HL-60 (cell line): ENCODE measurements at places on chromosomes 11 and 22.

GRCh38 chr11:118996926-118997626 is 862 bp upstream of the CENATAC start:
- peak; percentile 67 for DNase-seq

DNA sequence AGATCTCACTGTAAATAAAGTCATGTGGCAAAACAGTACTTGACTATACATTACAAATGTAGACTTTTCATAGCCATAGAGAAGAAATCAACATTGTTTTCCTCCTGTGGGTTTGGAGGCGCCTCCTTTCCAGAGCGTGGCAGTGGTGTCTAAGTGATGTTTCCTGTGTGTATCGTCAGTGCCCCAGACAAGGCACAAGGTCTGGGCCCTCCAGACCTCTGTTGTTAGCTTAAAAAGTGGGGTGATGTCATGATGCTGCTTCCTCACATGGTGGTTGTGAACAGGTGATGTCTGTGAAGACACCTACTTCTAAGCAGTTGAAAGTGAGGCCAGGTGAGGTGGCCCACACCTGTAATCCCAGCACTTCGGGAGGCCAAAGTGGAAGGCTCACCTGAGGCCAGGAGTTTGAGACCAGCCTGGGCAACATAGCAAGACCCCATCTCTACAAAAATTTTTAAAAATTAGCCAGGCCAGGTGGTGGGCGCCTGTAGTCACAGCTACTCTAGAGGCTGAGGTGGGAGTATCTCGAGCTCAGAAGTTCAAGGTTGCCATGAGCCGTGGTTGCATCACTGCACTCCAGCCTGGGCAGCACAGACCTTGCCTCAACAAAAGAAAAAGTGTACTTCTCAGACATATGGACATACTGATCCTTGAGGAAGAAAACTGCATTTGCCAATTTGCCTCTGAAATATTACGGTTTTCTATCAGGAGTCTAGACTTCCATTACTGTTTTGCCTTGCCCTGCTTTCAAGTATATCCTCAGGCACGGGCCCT is 15.7 kb downstream of the NUP50 start:
- no peak for DNase-seq

DNA sequence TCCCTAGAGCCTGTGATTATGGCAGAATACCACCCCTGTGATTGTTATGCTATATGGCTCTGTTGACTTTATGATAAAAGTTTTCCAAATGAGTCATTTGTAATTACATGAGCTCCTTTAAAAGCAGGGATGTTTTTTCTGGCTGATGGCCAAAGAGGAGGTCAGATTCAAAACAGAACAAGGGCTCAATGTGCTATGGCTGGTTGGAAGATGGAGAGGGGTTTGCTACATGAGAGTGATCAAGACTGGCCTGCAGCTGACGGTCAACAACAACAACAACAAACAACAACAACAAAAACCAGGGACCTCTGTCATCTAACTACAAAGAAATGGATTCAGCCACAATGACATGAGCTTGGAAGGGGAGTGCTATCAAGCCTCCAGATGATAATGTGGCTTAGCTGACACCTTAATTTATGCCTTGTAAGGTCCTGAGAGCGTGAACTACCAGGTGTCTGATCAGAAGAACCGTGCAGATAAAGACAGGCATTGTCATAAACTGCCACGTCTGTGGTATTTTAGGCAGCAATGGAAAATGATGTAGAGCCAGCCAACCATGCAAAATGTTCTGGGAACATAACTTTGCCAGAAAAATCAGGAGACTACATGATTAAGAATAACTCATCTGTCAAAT is 47.2 kb downstream of the PIWIL3 start:
- DNase-seq: no peak

DNA sequence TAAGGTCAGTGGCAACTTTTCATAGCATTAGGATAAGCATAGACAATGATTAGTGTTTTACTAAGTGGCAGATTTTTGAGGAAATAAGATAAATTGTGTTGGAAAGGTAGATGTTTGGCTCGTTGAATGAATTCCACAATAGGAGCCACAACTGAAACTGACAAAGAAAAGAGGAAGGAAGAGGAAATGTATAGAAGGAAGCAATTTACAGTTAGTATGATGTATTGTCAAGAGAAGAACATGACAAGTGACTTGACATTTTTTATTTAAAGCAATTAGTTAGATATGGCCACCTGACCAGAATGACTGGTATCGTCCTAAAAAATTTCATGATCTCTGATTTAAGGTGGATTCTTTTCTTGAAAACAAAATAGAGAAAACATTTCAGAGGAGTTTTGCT is 3.1 kb upstream of the RAG2 start:
- DNase-seq: no peak

DNA sequence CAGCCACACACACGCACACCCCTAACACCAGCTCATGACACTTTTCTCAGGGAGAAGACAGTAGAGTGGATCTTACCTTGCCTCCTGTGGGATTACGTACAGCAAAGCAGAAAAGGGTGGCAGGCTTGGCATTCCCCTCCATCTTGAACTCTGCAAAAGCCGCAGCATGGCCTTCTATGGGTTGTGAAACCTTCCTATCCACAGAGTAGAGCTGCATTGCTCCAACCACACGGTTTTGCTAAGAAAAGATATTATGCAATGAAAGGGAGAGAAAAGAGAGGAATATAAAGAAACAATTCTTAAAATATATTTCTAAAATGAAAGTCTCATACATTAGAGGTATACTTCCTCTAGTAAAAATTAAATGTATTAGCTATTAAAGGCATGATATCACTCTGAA is 48.8 kb downstream of the CLTCL1 start:
- DNase-seq: peak; percentile 79

- no peak for DNase-seq
Measured at GRCh38 chr11:38304926-38305325, 1706.9 kb upstream of the RAG2 start.

GRCh38 chr11:7072401-7073028 is 16.3 kb upstream of the RBMXL2 start:
- no peak for DNase-seq

GRCh38 chr11:118229274-118229847 is 4.5 kb upstream of the JAML start:
- no peak for DNase-seq

DNA sequence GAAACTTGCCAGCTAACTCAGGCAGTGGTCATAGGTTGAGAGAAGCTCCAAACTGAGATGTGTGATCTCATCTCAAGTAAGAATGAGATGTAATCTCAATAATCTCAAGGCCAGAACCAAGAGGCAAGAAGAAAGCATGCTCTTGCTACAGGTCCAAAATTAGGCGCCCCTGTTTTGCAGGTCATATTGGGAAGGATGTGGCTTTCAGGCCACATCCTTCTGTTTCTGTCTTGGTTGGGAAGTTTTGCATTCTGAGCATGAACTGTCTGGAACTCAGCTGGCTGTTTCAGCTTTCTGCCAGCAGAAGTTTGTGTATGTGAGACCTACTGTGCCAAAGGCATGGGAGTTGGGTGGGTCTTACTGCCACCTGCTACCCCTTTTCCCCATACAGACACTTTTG is 67.5 kb upstream of the MS4A8 start:
- no peak for DNase-seq

DNA sequence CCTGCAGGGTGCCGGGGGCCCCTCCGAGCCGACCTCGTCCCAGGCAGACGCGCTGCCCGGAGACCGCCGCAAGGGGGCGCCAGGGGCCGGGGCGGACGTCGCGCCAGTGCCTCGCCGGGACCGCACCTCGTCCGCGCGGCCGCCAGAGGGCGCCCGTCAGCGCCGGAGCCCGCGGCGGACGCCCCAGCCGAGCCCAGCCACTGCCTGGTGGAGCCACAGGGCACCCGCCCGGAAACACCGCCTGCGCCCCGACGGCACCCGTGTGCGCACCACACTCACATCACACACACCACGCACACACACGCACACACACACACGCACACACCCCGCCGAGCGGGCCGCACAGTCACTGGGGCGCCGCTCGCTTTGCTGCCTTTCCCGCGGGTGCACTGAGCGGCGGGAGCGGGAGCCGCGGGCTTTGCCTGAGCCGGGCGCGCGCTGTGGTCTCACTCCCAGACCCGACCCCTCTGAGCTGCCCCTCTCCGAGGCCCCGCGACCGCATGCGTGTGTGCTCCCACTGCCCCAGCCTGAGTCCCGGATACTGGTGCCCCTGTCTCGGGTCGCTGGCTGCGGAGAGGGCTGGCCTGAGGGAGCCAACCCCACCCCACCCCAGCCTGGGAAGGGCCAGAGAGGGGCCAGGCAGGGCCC is 449.3 kb downstream of the OPCML start:
- DNase-seq: peak; percentile 30

DNA sequence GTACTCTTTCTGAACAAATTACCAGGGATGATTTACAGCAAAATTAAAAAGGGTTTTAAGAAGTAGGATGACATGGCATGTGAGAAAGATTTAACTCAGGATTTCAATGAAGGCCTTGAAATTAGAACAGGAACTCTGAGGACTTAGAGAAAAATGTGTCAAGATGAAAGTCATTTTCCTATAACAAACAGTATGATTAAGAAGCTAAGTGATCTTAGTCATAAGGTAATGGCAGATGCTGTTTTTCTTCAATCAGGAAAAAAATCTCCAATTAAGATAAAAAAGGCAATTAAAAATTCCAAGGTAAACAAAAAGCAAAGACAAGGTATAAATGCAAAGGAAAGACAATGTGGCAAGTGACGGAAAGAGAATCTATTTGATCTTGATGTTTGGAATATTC is 73.5 kb downstream of the GAB2 start:
- no peak for DNase-seq

- peak; percentile 85 for DNase-seq
Measured at GRCh38 chr11:93197380-93198214, at the start of gene SLC36A4. TSS of gene SLC36A4 (minus strand) at chr11:93197991. CDS start at chr11:93197832, 159 bp downstream.

DNA sequence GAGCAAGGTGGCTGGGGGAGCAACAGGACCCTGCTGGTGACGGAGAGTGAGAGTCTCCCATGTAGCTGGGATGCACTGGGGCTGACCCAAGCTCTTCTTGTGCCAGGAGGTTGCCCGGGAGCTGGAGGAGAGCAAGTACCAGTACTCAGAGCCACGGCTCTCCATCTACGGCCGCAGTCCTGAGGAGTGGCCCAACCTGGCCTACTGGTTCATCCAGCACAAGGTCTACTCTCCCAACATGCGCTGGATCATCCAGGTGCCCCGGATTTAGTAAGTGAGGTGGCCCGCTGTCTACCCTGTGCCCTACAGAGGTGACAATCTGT is 40.4 kb downstream of the AMPD3 start:
- no peak for DNase-seq

- DNase-seq: no peak
Measured at GRCh38 chr11:102276783-102277182, 40.5 kb upstream of the BIRC3 start.

GRCh38 chr11:83192606-83193245 is 786 bp upstream of the ANKRD42 start:
- DNase-seq: no peak

GRCh38 chr11:133579165-133580031 is 47.1 kb upstream of the OPCML start:
- DNase-seq: no peak

- no peak for DNase-seq
Measured at GRCh38 chr11:99271527-99271926, 250.8 kb downstream of the CNTN5 start.

DNA sequence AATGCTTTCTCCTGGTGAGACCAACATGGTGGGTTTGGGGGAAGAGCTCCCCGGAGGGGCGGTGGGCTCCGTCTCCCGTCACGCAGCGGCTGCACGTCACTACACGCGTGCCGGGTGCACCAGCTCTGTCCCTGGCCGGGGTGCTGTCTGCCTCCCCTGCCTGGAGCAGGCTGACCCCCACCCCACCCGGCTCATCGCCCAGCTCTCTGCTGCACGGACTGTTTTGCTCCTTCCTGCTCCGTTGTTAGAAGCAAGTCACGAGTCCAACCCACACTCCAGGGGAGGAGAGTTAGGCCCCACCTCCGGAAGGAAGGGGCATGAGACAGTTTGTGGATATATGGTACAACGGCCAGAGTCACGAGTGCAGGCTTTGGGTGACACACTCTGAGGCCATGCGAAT is 364.9 kb downstream of the BRD1 start:
- no peak for DNase-seq

DNA sequence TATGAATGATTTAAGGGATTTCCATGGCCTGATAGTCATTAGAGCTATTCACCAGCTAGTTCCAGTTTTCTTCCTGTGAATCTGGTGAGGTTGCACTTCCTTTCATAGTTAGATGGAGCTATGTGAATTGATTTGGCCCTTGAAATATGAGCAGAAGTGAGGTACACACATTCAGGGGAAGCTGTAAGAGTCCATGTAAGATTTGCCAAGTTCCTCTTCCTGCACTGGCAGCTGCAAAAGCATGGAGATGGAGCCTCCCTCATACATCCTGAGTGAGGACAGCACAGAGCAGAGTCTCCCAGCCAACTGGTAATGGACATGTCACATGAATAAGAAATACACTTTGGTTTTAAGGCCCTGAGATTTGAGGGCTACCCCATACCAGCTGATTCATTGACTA is 111.7 kb downstream of the CD44 start:
- DNase-seq: peak; percentile 21

- DNase-seq: no peak
Measured at GRCh38 chr11:124198897-124199296, 15.8 kb downstream of the OR10D3 start.

DNA sequence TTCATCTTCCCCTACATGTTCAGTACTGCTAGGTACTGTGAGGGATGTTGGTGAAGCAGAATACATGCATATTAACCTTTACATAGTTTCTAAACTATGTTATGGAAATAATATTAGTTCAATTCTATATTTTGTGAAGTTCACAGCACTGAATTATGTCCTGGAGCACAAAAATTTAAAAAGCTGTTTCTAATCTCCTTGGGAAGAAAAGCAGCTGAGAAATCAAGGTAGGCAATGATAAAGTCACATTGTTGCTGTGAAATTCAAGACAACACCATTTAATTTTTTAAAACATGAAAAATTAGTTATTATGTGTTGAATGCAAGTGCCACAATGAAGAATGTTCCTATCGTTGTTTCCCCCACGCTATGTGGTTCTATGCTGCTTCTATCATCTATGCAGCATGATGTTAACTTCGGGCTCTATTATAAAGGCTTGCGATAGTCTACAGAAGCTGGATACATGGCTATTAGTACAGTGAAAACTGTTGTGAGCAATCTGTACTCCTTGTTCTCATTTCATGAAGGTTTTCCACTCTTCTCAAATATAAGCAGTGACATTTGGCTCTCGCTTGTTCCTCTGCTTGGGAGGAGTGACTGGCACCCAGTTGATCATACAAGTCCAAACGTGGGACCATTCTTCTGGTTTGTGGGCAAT is 164.3 kb downstream of the AASDHPPT start:
- no peak for DNase-seq

GRCh38 chr11:116533186-116533825 is 239.5 kb downstream of the BUD13 start:
- DNase-seq: no peak
